Calu3 (cell line): ENCODE measurements at places on chromosomes 4 and X. TPM values are rescaled to one million over a fixed set of nuclear protein-coding genes. Genes with fewer than 3 reads are reported as not detected.

Gene TSPYL2
- 18.8 and 19.9 TPM in 2 replicates for total RNA-seq

DNA sequence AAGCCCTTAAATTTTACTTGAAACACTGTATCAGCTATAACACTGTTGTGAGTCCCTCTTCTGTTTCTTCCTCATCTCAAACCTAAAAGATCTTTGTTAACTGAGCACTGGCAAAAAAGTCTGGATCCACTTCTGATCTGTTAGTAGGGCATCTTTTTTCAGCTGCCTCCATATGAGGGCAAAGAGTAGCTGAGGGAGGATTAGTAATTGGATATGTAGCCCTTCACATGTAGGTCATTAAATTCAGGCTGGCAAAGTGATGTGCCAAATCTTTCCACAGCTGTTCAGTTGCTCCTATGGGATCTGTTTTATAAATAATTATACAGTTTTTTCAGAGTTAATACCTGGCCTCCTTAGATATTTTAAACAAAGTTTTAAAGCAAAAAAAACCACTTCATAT, 1.1 kb upstream of the TRMT10A start:
- no peak for DNase-seq

- DNase-seq: no peak
Measured at GRCh38 chr4:20480165-20480947, 219.9 kb upstream of the PACRGL start.

Gene LRP2BP
- total RNA-seq: 0.47 and 0.49 TPM in 2 replicates

Gene GPR143
- total RNA-seq: 8.3 and 8.8 TPM in 2 replicates

Gene TMSB15C
- 4.0 and 4.7 TPM in 2 replicates for total RNA-seq

Gene P2RY4
- 0.32 TPM in 1 of 2 replicates, not detected in the other for total RNA-seq

- DNase-seq: no peak
Measured at GRCh38 chrX:150405006-150405405, 41.9 kb downstream of the MAMLD1 start.
